ENCODE measurements at places on chromosomes 13 and 19. TPM values are rescaled to one million over a fixed set of nuclear protein-coding genes. Genes with fewer than 3 reads are reported as not detected.

DNA sequence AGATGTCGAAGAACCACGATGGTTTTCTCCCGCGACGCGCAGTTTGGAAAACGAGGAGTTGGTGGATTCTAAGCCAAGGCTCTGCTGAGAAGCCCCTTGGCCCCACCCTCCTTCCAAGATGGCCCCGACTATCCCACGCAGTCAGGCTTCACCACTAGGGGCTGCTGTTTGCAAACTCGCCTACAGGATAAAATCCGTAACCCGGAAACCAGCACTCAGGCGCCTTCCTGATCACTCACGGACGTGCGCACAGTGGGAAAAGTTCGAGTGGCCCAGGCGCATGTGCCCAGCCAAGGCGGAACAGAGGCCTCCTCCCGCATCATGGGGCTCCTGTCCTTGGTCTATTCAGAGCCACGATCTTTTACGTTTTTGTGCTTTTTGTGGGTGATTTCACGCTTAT lies 19.2 kb upstream of the UQCR11 start:
- H3K27me3 ChIP-seq = no peaks in the 10 kb centered on the region
- peak overlapping the region; percentile 27 for H3K27ac ChIP-seq
- no peak overlapping the region for H3K4me3 ChIP-seq
- DNase-seq = peak; percentile 86

GRCh38 chr19:48123907-48124651 lies 13.5 kb upstream of the PLA2G4C start:
- H3K36me3 ChIP-seq = peaks cover 100% of the 10 kb centered on the region
- H3K27me3 ChIP-seq = no peaks in the 10 kb centered on the region
- H3K27ac ChIP-seq = no peak overlapping the region
- H3K4me1 ChIP-seq = peaks cover 15% of the 10 kb centered on the region
- no peak for DNase-seq
- H3K4me3 ChIP-seq = no peak overlapping the region

DNA sequence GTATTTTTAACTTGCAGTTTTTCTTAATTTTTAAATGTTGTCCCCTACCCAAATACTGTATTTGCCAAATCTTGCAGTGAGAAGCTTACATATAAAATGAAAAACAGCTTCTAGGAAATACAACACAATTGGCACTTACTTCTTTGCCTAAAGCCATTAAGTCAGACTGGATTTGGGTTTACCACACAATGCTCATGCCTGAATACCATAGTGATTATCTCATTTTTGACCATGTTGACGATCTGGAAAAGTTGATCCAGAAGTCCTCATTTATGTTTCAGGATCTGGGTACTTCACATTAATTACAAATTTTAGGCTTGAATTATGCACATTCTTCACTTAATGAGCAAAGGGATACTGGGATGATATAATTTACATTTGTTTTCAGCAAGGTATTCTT lies 2.4 kb downstream of the RNF6 start:
- no peak overlapping the region for H3K4me3 ChIP-seq
- no peak for DNase-seq
- H3K4me1 ChIP-seq = peaks cover 45% of the 10 kb centered on the region
- no peaks in the 10 kb centered on the region for H3K27me3 ChIP-seq

GRCh38 chr19:44757735-44758505 lies 9.4 kb downstream of the BCL3 start:
- H3K27ac ChIP-seq = peak overlapping the region; percentile 99
- H3K4me1 ChIP-seq = peaks cover 56% of the 10 kb centered on the region
- peak overlapping the region; percentile 46 for H3K4me3 ChIP-seq
- H3K27me3 ChIP-seq = no peaks in the 10 kb centered on the region
- H3K36me3 ChIP-seq = peaks cover 36% of the 10 kb centered on the region

GRCh38 chr19:39937787-39938186 lies 3.4 kb upstream of the FCGBP start:
- H3K4me1 ChIP-seq = peaks cover 65% of the 10 kb centered on the region
- peaks cover 60% of the 10 kb centered on the region for H3K27me3 ChIP-seq
- no peaks in the 10 kb centered on the region for H3K36me3 ChIP-seq
- H3K27ac ChIP-seq = peak overlapping the region; percentile 22
- no peak overlapping the region for H3K4me3 ChIP-seq

Gene RFX1
- total RNA-seq = 22.4 TPM

GRCh38 chr19:45009625-45010255 lies 8.5 kb downstream of the RELB start:
- no peak for DNase-seq
- no peaks in the 10 kb centered on the region for H3K27me3 ChIP-seq
- no peak overlapping the region for H3K4me3 ChIP-seq

GRCh38 chr13:28306325-28306724 lies 168.0 kb downstream of the PAN3 start:
- no peak overlapping the region for H3K4me3 ChIP-seq
- no peak for DNase-seq
- H3K27me3 ChIP-seq = no peaks in the 10 kb centered on the region

DNA sequence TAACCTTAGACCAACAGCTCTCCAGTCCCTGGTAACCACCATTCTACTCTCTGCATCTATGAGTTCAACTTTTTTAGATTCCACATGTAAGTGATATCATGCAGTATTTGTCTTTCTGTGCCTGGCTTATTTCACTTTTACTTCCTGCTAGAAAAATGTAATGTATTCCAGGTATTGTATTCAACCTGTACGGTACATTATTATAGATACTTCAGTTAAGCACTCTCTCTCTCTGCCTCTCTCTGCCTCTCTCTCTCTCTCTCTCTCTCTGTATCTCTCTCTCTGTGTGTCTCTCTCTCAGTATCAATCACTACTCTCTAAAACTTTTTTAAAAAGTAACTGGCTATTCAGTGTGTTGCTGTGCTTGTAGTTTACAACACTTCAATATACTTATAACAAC lies 8.4 kb downstream of the DACH1 start:
- no peak for DNase-seq
- H3K36me3 ChIP-seq = no peaks in the 10 kb centered on the region
- H3K27ac ChIP-seq = no peak overlapping the region
- no peak overlapping the region for H3K4me3 ChIP-seq

DNA sequence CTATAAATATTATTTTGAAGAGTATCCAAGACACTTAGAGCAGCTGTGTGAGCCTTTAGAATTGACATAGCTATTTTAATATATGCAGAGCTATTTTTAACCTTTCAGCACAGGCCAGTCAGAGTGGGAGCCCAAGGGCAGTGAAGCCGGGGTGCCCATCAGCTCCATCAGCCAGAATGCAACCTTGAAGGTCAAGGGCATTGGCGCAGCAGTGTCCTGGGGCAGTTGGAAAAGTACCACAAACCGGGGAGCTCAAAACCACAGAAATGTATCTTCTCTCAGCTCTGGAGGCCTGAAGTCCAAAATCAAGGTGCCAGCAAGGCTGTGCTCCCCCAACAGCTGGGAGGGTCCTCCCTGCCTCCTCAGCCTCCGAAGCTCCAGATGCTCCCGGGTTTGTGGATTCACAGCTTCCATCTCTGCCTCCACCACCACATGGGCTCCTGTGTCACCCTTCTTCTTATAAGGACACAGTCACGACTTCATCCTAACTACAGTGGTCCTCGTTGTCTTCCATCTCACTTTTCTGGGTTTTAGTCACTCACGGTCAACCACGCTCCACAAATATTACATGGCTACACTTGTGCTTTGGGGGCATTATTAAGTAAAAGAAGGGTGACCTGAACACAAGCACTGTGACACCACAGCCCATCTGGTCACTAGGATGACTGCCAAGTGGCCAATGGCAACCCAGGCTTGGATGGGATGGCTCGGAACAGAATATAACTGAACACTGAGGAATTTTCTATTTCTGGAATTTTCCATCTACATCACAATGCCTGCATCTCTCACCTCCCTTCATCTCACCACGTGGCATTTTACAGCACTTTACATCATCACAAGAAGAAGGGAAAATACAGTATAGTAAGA lies 15.9 kb upstream of the GAS6 start:
- no peak overlapping the region for H3K4me3 ChIP-seq
- no peak overlapping the region for H3K27ac ChIP-seq
- no peaks in the 10 kb centered on the region for H3K27me3 ChIP-seq
- peaks cover 7% of the 10 kb centered on the region for H3K4me1 ChIP-seq
- no peaks in the 10 kb centered on the region for H3K36me3 ChIP-seq

DNA sequence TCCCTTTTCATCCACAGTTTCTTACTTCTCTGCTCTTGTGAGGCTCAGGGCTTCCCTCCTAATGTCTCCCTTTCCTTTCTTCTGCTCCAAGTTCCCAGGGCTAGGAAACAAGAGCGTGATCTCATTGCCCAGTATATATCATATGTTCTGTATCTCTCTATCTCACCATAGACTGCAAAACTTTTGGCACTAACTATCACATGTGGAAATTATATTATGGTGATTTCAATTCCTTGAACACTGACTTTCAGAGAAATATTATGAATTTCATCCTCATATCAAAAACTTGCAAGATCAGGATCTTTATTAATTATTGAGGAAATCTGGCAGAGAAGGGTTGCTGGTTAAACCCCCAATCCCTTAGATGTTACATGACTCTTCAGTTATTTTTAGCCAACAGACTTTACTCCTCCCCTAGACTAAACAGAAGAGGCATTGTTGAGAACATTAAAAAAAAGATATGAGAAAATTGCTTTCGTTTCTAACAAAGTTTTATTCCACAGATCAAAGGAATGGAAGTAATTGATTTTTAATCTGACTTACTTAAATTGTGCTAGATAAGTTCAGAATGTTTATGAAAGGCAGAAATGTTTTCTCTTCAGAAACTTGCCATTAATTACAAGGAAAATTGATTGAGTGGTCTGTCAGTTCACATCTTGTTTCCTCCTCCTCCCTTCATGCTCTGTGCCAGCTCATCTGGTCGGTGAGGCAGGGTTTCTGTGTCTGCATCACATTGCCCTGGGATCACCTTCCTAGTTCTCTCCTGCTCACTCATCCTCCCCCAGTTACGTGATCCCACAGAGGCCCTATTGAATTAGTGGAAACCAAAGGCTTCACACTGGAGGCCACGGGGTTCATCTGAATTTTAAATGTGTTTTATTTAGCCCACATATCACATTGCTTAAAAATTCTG lies 378.5 kb downstream of the LMO7 start:
- no peak overlapping the region for H3K27ac ChIP-seq
- no peak overlapping the region for H3K4me3 ChIP-seq
- no peaks in the 10 kb centered on the region for H3K36me3 ChIP-seq
- no peaks in the 10 kb centered on the region for H3K27me3 ChIP-seq

- no peaks in the 10 kb centered on the region for H3K36me3 ChIP-seq
- H3K27me3 ChIP-seq = no peaks in the 10 kb centered on the region
- H3K4me1 ChIP-seq = no peaks in the 10 kb centered on the region
- H3K27ac ChIP-seq = no peak overlapping the region
- no peak for DNase-seq
- no peak overlapping the region for H3K4me3 ChIP-seq
Measured at GRCh38 chr19:4597975-4598671, 38.6 kb upstream of the SEMA6B start.

DNA sequence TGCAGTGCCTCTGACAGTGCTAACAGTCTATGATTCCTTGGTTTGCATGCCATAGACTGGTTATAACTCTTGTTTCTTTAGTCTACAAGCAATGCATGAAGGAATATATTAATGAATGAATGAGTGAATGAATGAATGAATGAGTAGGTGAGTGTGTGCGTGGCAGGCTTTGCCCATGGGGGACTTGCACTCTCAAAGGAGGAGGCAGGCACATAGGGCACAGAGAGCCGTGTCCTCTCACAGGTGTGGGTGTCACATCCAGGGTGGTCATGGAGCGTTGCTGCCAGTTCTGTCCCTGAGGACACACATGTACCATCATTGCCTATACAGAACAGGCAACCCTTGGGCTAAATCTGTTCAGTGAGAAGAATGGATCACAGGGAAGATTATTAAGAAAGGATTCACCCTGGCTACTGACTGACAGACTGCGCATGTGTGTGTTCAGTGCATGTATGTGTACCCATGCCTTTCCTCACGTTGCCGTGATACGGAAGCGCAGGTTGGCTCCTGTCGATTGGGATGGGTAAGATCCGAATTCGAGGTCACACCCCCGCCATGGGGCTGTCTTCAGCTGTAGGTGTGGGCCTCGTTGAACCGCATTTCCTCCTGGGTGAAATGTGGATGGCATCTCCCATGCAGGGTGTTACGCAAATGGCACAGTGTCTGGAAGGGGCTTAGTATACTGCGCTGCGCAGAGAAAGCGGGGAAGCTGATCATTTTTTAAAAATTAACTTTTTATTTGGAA lies 161.4 kb downstream of the STK24 start:
- H3K27me3 ChIP-seq = peaks cover 5% of the 10 kb centered on the region
- H3K27ac ChIP-seq = no peak overlapping the region
- H3K4me1 ChIP-seq = peaks cover 11% of the 10 kb centered on the region
- no peaks in the 10 kb centered on the region for H3K36me3 ChIP-seq

GRCh38 chr13:74575729-74576125 lies 441.5 kb upstream of the KLF12 start:
- H3K27me3 ChIP-seq = no peaks in the 10 kb centered on the region
- no peaks in the 10 kb centered on the region for H3K36me3 ChIP-seq
- DNase-seq = peak; percentile 87
- no peak overlapping the region for H3K27ac ChIP-seq
- peaks cover 18% of the 10 kb centered on the region for H3K4me1 ChIP-seq

Gene C13orf42
- not detected for total RNA-seq

DNA sequence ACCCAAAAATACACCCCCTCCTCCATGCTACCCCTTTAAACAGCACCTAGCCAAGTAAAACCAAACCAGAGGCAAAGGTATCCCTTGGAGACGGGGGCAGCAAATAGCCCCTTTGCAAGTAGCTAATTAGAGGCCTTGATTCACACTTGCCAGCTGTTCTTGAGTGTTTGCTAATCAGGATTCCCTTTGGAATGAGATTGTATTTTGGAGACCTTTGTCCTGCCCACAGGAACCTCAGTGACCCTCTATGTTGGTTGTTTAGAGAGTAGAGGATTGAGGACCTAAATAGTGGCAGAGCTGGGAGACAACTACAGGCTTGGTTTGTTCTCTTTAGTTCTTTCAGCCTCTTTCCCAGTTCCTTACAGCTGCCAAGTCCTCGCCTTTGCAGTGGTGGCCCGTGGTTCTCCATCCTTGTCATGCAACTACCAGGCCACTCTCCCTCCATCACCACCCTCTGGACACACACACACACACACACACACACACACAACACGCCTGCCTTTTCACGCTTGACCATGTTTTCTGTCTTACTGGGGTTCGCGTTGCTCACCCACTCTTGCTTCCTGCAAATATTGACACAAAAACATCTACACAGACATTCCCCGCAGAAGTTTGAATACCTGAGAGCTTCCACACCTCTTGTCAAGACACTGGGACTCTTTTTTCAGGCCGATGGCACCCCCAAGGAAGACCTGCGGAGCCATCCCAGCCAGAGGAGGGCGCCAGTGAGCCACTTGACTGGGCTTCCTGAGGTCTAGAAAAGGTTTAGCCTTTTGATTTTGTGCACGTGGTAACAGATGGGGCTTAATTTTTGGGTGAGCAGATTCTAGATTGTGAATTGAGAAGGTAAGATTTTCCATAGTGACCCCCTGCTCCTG lies 80.0 kb upstream of the GPR183 start:
- peaks cover 4% of the 10 kb centered on the region for H3K36me3 ChIP-seq
- DNase-seq = peak; percentile 94
- H3K27me3 ChIP-seq = no peaks in the 10 kb centered on the region

DNA sequence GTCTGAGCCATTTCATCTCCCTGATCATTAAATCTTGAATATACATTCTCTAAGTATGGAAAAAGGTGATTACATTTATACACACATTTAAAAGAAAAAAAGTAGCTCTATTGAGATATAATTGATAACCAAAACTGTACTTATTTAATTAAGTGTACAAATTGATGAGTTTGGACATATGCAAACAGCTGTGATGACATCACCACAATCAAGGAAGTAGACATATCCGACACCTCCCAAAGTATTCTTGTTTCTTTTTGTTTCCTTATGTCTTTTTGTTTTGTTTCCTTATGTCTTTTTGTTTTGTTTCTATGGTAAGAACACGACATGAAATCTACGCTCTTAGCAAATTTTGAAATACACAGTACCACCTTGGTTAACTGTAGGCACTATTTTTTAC lies 1393.9 kb upstream of the MIR17HG start:
- H3K4me1 ChIP-seq = no peaks in the 10 kb centered on the region
- H3K4me3 ChIP-seq = no peak overlapping the region
- no peaks in the 10 kb centered on the region for H3K27me3 ChIP-seq
- no peaks in the 10 kb centered on the region for H3K36me3 ChIP-seq
- DNase-seq = no peak
- H3K27ac ChIP-seq = no peak overlapping the region
